ENCODE measurements at places on chromosomes 1 and 21.

GRCh38 chr1:199774433-199775089, 252.9 kb upstream of the NR5A2 start:
- DNase-seq = no peak

GRCh38 chr1:28882009-28882628, 32.2 kb upstream of the EPB41 start:
- DNase-seq = peak; percentile 88

- DNase-seq = no peak
Observed at GRCh38 chr1:16986962-16987361, 6.5 kb upstream of the MFAP2 start.

GRCh38 chr1:88472714-88473113, 211.4 kb upstream of the PKN2 start:
- no peak for DNase-seq

GRCh38 chr1:153623101-153623500, 4.2 kb downstream of the S100A13 start:
- no peak for DNase-seq

DNA sequence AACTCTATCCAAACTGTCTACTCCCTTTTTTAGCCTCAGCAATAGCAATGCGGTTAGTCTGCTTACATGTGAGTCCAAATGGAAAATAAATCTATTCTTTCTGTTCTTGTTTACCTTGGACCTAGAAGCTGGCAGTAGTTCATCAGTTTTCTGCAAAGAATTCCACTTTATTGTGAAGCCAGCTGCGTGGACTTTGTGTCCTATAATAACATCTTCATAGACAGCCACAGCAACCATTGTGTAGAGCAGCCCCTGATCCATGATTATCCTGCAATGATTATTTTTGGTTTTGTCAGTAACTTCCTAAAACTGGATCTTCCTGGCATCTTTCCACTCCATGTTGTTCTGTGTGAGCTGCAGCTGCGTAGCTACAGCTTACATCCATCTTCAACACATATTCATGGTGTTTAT, 408.7 kb downstream of the NUF2 start:
- no peak for DNase-seq

DNA sequence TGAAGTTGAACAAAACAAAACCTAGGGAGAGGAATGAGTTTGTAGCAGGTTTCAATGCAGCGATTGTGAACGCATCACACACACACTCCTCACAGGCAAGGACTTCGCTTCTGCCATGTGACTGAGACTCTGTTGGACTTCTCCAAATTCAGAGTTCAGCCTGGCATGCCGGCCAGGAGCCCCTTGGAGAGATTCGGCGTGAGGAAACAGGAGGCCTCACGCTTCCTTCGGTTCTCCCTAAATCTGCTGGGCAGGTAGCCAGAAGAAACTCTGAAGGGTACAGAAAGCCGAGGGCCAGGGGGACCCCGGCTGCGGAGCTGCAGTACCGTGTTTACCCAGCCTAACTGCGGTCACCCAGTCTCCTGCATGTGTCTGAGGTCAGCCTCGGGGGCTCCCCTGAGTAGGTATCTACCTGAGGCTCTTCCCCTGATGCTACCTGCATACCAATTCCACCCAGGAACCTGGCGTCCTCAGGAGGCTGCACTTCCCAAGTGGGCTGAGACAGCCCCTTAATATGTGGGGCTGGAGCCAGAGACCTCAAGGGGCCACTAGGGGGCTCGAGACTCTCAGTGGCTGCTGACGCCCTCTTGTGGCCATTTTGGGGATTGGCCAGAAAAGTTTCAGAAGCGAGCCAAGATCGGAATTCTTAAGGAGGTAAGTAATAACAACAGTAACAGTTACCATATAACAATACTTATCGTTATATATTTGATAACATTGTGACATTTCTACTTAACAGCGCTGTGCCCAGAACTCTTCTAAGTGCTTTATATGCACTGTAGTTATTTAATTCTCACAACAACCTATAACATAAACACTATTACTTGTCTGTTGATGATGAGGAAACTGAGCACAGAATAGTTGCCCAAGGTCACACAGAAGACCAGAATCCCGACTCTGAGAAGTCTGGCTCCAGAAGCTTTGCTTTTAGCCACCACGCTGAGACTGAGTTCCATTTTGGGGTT, 2.7 kb upstream of the ANXA9 start:
- peak; percentile 77 for DNase-seq

DNA sequence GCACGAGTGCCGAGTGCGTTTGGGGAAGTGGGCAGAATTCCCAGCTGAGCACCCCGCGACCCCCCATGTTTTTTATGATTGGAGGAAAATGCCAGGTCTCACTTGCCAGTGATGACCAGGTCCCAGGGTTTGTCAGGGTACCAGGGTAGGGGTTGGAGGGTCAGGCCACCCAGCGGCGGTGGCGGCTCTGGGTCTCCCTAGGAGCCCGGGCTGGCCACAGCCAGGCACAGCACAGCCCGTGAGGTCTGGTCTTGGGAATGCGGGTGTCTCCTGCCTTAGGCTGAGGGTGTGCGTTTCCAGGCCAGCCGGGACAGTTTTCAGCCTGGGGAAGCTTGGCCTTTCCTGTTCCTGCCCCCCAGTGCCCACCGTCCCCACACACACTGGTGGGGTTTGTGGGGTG, 22.7 kb downstream of the PRKCZ start:
- no peak for DNase-seq

GRCh38 chr1:211133393-211133835, 534 bp downstream of the KCNH1 start:
- DNase-seq = peak; percentile 0

GRCh38 chr1:46643368-46643775, 24.8 kb downstream of the ATPAF1 start:
- no peak for DNase-seq

GRCh38 chr1:244802041-244802440, 33.4 kb upstream of the COX20 start:
- no peak for DNase-seq

GRCh38 chr1:11858968-11859871, 475 bp upstream of the NPPB start:
- DNase-seq = peak; percentile 81

- no peak for DNase-seq
Observed at GRCh38 chr1:100757946-100758345, 38.4 kb downstream of the VCAM1 start.

- DNase-seq = no peak
Observed at GRCh38 chr1:206508956-206509355, 1.6 kb downstream of the RASSF5 start.

- no peak for DNase-seq
Observed at GRCh38 chr1:224739303-224739996, 123.3 kb downstream of the CNIH3 start.

DNA sequence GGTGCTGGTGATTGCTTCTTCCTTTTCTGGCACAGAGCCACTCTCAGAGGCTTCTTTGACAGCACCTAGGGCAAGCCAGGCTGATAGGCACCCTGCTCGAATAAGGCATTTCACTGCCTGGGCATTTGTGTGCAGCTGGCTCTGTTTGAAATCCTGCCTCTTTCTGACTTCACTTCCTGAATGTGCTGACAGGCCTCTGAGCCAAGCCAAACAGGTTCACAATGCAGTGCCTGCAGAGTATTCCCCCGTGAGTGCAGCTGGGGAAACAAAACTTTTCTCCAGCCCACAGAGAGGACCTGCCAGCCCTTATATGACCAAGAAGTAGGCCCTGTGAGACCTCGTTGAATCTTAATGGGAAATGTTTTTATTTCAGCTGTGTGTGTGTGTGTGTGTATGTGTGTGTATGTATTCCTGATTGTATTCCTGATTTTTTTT, 10.4 kb downstream of the JUN start:
- DNase-seq = no peak

- no peak for DNase-seq
Observed at GRCh38 chr1:229781453-229781852, 155.4 kb downstream of the URB2 start.

DNA sequence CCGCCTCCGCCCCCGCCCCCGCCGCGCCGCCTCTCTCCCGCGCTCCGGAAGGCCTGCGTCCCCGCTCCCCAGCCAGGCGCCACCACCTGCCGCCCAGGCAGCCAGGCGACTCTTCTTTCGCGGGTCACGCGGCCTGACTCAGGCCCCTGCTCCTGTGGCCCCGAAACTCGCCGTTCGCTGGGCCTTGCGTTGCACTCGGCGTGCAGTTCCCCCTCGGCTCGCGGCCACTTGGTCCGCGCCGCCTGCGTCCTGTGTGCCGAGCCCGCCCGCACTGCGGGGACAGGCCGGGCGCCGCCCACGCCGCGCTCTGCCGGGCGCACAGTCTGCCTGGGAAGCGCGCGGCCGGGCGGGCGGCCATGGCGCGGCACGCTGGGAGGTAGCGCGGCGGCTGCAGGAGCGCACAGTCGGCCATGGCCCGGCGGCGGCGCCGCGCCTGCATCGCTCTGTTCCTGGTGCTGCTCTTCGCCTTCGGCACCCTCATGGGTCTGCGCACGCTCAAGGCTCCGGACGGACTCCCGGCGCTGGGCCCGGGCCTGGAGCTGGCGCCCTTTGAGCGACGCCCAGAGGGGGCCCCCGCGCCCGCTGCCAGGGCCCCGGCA, at the start of gene MANEAL:
Gene MANEAL (plus strand): TSS at position 75 of the 599 bp plus-strand sequence. CDS start 336 bp downstream, at position 411.
- peak; percentile 25 for DNase-seq

DNA sequence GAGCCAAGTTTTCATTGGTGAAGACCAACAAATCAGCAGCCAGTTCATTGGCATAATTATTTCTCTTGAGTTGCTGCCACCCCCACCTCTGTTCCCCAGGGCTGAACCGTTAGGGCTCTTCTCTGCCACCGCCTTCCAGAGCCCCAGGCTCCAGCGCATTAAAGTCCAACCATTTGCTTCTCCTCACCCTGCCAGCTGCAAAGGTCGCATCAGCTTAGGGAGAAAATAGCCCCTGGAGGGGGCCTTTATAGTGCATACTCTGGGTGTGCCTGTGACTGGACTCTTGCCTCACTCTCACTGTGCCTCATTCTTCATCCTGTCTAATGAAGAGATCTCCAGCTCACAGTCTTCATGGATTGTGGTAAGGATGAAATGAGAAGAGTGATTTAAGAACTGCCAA, 50.4 kb downstream of the KDM1A start:
- no peak for DNase-seq

- no peak for DNase-seq
Observed at GRCh38 chr1:40954626-40955025, 24.9 kb upstream of the CTPS1 start.

- no peak for DNase-seq
Observed at GRCh38 chr1:56200442-56200841, 378.9 kb downstream of the PLPP3 start.

- DNase-seq = no peak
Observed at GRCh38 chr1:206445911-206446356, 24.3 kb upstream of the IKBKE start.

GRCh38 chr1:162697140-162697895, 65.1 kb downstream of the DDR2 start:
- DNase-seq = no peak

- no peak for DNase-seq
Observed at GRCh38 chr1:29356663-29357062, 120.3 kb downstream of the PTPRU start.

DNA sequence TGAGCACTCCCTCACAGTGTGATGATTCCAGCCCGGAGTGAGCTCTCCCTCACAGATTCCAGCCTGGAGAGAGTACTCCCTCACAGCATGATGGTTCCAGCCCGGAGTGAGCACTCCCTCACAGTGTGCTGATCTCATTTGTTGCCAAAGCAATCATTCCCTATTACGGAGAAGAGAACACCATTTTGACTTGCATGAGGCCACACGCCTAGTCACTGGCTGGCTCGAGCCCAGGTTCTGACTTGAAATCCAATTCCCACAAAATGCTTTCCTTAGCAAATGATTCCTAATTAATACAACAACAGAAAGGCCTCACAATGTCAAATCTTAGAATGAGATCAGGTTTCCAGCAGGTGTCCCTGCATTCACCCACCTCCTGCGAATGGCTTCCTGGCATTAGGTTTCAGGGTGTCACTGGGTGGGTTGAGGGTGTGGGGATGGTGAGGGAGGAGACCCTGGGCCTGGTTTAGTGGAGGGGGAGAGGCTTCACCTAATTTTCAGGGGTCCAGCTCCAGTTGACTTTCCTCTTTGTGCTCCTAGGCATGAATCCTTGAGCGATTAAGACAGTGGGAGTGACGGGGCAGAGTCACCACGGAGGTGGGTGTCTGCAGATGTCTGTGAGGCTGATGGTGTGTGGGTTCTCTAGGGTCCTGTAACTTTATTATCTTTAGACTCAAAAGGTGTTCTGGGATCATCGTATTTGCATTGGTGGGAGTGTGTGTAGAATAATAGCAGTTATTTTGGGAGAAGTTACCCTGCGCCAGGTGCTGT, 158.5 kb downstream of the KCNJ6 start:
- no peak for DNase-seq

DNA sequence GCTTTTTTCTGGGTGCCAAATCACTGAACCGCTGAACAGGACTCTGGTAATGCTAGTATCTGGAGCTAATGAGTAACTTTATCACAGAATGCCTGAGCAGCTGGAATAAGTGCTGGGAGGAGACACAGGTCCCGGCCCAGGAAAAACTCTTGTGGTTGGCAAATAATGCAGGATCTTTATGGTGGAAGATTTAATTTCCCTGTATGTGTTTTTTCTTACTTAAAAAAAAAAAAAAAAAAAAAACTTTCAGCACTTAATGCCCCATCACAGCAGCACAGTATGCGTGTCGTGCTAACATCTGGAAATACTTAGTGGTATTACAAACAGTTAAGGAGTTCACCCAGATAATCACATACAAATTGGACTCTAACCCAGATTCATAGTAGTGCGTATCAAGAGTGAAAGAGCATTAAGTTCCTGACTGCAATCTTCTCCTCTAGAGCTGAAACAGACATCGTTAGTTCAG, 220.7 kb downstream of the TOMM20 start:
- DNase-seq = no peak

DNA sequence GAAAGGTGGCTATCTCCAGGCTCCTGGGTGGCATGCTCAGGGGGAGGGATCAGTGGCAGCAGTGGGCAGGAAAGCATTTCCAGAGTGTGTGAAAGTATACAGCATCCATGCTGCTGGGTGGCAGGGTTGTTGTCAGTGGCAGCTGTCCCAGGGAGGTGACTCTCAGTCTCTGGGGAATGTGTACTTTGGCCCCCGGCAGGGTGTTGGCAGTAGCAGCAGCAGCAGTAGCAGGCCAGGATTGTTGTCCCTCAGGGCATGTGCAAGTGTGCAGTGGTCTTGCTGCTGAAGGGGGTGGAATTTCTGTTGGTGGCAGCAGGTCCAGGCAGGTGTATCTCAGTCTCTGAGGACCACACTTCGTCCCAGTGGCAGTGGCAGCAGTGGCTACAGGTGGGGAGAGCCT, 71.7 kb upstream of the GUCA2B start:
- DNase-seq = no peak

DNA sequence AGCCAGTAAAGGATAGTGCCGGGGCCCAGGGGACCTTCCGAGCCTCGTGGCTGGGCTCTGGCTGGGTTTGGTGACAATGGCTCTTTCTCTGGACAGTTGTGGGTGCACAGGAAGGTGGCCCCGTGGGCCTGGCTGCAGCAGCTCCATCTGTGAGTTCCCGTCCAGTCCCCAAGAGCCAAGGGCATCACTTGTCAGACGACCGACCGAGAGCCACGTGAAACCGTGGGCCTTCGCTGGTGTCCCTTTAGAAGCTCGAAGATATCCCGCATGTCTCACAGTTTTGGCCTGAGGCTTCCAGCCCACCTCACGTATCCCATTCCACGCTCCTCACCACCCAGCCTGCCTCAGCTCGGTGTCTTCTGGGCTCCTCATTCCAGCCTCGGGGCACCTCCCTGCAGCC, 27.2 kb upstream of the UMODL1 start:
- DNase-seq = no peak
